ENCODE measurements at places on chromosomes 11 and 22.

DNA sequence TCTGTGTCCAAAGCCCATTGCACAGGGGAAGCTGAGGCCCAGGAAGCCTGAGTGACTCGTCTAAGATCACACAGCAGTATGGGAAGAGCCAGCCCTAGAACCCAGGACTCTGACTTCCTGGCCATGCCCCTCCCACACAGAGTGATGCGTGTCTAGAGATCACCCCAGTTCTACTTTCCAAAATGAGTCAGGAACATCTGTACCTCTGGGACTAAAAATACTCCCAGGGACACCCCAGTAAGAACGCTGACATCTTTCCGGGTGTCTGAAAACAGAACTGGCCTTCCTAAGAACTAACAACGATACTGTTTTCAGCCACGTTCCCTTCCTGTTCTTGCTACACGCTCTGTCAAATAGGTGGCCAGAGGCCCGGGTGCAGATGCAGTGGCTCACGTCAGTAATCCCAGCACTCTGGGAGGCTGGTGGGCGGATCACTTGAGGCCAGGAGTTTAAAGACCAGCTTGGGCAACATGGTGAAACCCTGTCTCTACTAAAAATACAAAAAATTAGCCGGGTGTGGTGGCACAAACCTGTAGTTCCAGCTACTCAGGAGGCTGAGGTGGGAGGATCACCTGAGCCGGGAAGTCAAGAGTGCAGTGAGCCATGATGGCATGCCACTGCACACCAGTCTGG is 21.7 kb upstream of the PDGFB start:
- no peak for DNase-seq

GRCh38 chr22:30607939-30608338 is 965 bp downstream of the TCN2 start:
- no peak for DNase-seq

GRCh38 chr11:9274499-9275258 is 9.5 kb upstream of the DENND5A start:
- DNase-seq = no peak

- no peak for DNase-seq
These were observed 110.8 kb downstream of the GGTLC2 start for GRCh38 chr22:22754961-22755777.

- no peak for DNase-seq
These were observed 60.3 kb downstream of the SIK3 start for GRCh38 chr11:117037975-117038350.

DNA sequence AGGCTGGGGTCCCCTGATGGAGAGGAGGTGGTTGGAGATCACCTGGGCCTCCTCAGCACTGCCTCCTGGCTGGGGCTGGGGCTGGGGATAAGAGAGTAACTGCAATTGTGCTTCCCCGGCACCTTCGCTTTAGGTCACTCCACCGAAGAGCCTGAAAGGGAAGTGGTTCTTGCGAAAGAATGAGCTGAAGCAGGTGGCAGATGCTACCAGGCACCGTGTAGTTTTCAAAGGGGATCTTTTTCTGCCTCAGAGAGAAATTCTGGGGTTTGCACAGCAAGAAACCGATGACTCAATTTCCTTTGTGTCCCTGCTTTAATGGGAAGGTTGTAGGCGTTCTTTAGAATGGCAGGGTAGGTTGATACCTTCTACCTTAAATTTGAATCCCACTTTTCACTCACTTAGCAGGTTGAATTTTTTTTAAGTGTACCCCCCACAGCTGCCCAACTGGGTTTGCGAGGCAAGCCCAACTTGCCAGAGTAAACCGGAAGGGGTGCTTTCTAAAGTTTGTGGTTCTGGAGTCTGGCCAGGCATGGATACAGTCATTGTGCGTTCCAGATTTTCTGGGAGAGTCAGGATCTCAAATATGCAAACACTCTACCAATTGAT is 5.3 kb downstream of the CD44 start:
- peak; percentile 58 for DNase-seq

DNA sequence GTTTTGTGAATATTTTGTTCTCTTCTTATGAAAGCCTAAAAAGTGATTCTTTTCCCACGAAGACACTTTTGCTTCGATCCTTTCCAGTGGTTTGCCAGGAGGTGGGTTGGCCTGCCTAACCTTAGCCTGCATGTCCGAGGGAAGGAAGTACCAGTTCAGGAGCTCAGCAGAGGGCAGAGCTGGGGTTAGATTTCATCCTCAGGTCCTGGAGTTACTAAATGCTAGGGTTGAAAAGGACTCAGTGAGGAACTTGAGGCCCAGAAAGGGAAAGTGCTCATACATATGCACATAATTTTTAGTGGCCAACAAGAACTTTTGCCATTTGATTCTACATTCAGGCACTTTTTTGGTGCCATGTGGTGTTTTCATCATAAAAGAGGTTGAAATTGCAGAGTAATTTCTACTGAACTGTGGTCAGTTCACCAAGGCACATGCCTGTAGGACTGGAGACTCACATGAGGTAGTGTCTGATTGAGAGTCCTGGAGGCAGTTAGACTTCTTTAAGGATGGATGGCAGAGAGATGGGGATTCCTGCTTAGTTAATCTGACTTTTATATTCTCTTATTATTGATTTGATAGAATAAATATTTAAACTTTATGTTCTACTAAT is 36.7 kb downstream of the NCAM1 start:
- no peak for DNase-seq

GRCh38 chr22:42879371-42880021 is 22.4 kb upstream of the ARFGAP3 start:
- no peak for DNase-seq

DNA sequence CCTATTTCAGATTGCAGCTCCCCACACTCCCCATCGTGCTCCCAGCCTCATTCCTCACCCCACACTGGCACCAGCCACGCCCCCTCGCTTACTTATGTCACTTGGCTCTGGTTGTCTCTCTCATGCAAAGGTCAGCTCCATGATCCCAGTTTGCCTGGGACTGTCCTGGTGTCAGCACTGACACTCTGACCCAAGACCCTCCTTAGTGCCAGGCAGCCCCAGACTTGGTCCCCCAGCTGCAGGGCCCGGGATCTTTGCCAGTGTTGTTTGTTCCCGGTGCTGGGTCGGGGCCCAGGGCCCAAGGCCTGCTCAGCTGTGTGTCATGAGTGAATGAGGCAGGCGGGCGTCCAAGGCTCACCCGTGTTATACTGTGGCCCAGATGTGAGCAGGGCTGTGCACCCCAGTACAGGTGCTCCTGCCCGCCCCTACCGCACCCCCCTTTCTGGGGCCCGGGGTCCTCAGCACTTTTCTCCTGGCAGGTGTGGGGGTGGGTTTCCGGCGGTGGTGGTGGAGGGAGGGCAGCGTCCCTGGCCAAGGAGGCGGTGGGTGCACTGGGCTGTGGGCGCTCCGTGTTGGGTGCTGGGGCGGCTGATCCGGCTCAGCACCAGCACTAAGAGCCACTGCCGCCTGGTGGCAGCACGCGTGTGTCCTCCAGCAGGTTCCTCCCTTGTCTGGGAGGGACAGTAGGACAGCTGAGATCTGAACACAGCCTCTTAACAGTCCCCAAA is 19.5 kb downstream of the IL17REL start:
- peak; percentile 59 for DNase-seq

DNA sequence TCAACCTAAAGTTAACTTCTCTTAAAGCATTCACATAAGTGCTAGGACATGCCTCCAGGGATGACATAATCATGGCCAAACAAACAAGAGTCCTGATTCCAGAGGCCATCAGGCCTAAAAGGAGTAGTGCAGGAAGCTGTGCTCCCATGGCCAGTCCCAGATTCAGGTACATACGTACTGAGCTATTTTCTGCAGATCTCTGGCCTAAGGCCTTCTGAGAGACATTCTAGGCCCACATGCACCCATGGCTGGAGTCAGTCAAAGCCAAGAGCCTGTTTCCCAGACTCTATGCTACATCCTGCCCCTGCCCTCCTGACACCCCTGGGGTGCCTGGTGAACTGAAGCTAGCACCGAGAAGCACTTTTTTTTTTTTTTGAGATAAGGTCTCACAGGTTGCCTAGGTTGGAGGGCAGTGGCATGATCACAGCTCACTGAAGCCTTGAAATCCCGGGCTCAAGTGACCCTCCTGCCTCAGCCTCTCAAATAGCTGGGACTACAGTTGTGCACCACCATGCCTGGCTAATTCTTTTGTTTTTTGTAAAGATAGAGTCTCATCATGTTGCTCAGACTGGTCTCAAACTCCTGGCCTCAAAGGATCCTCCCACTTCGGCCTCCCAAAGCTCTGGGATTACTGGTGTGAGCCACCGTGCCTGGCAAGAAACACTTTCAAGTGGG is 553 bp downstream of the CD3D start:
- DNase-seq = no peak

- no peak for DNase-seq
These were observed 235.8 kb downstream of the SWAP70 start for GRCh38 chr11:9899676-9900075.

GRCh38 chr11:43736502-43737200 is 56.1 kb downstream of the HSD17B12 start:
- DNase-seq = no peak

DNA sequence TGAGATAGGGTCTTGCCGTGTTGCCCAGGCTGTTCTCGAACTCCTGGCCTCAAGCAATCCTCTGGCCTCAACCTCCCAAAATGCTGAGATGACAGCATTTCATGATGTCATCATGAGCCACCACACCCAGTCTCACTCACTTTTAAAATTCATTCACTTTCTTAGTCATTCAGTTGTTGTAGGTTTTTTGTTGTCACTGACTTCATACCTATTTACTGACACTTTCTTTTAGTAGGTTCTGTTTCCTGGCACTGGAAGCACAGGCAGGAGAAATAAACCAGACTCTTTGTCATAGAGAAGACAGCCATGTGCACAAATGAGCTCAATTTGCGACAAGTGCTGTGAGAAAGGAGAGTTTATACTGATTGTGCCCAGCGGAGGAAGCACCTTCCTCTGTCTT is 10.5 kb downstream of the ART5 start:
- no peak for DNase-seq

- DNase-seq = no peak
These were observed 32.9 kb downstream of the KCNJ1 start for GRCh38 chr11:128834157-128834556.

DNA sequence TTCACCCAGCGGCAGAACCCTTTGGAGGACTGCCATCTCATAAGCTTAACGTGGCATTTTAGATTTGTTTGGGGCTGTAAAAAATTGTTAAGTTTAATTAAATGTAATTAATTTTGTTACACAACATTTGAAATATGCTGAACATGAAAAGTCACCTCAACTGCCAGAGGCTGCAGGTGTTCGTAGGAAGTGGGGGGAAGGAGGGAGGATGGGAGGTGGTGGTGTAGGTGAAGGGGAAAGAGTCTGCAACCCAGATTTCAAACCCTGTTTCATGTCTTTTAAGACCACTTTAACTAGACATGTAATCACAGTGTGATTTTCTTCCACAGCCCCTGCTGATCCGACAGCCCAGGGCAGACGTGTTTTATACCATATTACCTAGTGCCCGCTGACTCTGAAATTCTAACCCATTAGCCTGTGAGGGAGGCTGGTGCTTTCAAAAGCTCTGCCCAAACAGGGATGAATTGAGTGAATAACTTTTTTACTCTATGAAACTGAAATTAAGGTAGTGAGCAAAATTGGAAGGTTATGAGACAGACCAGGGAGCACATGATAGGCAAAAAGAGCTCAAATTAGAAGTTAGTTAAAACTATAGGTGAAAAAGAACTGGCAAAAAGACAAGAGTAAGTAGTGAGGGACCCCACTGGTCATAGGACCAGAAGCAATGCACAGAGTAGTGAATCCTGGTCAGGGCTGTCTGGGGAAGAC is 279.8 kb downstream of the DDX10 start:
- DNase-seq = no peak

GRCh38 chr22:19679522-19680101 is 34.7 kb upstream of the SEPTIN5 start:
- DNase-seq = peak; percentile 33

GRCh38 chr11:128349650-128350299 is 237.6 kb downstream of the ETS1 start:
- no peak for DNase-seq

DNA sequence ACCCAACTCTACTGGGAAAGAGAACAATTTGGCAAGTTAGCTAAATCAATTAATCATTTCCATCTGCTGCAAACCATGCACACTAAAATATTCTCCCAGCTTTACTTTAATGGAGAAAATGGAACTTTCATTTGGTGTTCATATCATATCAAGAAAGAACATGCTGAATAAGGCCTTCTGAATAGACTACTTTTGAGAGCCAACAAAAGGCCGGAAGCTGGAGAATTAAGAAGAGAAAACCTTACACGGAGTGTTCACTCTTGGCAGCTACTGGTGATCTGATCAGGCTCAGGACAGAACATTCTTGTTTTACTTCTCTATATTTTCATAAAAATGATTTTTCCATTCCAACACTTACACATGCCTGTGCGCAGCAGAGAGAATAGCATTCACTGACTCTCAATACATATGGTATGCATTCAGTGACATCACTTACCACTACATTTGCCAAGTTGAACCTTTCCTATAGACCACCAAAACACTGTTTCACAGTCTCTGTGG is 165.3 kb downstream of the TTC28 start:
- no peak for DNase-seq

- no peak for DNase-seq
These were observed 467.9 kb upstream of the B3GAT1 start for GRCh38 chr11:134879931-134880330.

DNA sequence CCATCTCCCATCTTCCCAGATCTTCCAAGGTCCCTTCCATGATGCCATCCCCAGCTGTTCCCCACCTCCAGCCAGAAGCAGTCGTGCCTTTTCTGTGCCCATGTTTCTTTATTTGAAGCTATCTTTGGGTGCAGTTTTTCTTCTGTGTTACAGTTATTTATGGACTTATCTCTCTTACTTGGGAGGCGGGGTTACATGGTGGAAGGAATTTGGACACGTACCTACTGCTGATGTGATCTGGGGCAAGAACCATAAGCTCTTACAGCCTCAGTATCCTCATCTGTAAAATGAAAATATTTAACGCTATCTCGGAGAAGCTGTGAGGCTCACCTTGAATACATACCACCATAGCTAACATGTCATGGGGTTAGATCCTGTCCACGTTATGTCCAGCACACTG is 98.9 kb downstream of the ZBTB16 start:
- DNase-seq = no peak

DNA sequence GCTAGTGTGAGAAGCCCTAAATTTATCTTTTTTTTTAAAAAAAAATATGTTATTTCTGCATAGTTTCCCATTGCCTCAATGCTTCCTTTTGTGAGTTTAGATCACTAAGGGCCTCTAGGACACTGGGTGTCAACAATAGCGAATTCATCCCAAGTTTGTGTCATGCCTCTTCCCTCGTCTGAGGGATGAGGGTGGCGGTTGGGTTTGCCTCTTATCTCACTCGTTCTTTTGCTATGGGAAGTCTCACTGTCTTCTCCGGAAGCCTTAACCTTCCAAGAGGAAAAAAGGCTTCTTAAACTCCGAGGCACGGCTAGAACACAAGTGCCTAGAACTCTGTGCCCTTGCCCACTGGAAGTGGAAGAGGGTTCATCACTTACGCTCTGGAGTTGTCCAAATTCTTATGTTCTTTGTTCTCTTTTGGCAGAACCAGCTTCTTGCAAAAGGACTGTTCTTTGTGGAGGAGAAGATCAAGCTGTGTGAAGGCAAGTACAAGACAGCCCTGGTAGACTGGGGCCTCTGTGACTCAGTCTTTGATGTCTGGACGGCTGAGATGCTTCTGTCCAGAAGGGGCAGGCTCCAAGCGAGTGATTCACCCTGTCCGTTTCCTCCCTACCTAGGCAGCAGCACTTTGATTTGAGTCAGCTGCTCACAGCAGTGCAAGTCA is 78.5 kb downstream of the TRAF6 start:
- peak; percentile 19 for DNase-seq
